Left kidney (tissue), 8 donors: ENCODE measurements at places on chromosomes 7 and 10. TPM values are rescaled to one million over a fixed set of nuclear protein-coding genes. Genes with fewer than 3 reads are reported as not detected.

Gene NAMPT
- polyA plus RNA-seq: 51.2 TPM

Gene BRI3
- 86.1 TPM for polyA plus RNA-seq

Gene ANKRD1
- 0.86 TPM for polyA plus RNA-seq

Gene SVIL
- polyA plus RNA-seq: 43.8 TPM

DNA sequence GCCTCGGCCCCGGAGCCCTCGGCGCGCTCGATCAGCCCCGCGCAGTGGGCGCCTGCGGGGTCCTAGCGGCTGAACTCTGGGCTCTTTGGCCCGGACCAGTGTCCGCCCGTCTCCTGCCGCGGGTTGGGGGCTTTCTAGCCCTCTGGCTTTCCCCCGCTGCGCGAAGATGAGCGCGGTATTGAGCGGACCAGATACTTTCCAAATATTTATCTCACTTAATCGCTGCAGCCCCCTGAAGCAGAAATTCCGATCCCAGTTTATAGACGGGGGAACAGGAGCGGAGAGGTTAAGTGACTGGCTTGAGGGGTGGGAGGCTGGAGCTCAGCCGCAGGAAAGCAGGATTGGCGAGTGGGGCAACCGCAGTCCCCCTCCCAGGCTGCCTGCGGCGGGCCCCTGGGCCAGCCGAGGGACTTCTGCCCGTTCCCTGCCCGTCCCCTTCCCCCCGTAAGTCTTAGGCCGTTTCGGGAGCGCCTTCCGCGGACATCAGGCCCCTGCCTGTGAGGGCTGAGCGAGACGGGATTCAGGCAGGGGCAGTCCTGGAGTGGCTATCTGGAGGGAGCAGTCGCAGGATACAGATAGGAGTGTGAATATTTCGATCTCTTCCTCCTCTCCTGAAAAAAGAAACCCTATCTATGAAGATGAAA, 565 bp downstream of the STRIP2 start:
- peak; percentile 14 for DNase-seq

- DNase-seq: no peak
Measured at GRCh38 chr10:51691135-51691534, 8.3 kb downstream of the CSTF2T start.
